ENCODE measurements at places on chromosomes 2 and 18.

- no peak for DNase-seq
Measured at GRCh38 chr2:143083636-143084035, 45.6 kb upstream of the ARHGAP15 start.

- DNase-seq = no peak
Measured at GRCh38 chr2:226984750-226985582, 149.1 kb downstream of the RHBDD1 start.

GRCh38 chr18:3704556-3705344 lies 254.8 kb downstream of the TGIF1 start:
- DNase-seq = no peak

GRCh38 chr18:48777744-48778116 lies 173.0 kb downstream of the SMAD7 start:
- DNase-seq = no peak

- no peak for DNase-seq
Measured at GRCh38 chr2:177295484-177295883, 31.0 kb upstream of the NFE2L2 start.

DNA sequence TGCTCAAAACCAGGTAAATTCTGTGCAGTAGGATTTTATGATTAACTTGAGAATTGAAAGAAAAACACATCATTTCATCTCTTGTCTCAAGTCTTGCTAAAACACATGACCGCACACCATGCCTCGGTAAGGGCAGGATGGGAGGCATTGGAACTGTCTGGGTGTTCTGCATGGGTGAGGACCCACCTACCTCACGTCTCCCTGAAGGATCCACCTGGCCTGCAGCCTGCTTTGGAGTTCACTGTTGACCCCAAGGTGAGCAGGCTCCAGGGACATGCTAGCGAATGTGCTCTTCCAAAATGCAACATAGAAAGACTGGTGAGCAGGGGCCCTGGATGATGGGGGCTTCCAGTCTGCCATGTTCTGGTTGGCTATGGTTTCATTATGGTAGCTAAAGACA lies 131.5 kb downstream of the NCK2 start:
- DNase-seq = no peak

DNA sequence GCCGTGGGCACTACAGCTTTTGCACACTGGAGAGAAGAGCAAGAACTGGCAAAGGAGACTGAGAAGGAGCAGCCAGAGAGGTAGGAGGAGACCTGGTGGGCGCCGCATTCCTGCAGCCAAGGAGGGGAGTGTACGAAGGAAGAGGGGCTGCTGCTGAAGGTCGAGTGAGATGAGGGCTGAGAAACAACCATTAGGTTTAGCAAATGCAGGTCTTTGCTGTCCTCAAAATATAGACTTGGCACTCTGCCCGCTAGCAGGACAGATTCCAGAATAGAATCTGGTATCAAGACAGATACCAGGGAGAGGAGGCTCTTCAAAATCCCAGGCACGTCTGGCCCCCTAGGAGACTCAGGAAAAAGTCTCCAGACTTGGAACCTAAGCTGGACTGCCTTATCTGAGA lies 83.0 kb downstream of the TGOLN2 start:
- no peak for DNase-seq
